ENCODE measurements at places on chromosomes 2 and 18.

- DNase-seq: peak; percentile 44
Observed at GRCh38 chr2:100381240-100381639, 36.2 kb downstream of the CHST10 start.

- no peak for DNase-seq
Observed at GRCh38 chr2:25545899-25546298, 127.5 kb downstream of the DTNB start.

- DNase-seq: no peak
Observed at GRCh38 chr2:221153226-221153625, 418.9 kb downstream of the EPHA4 start.

GRCh38 chr2:74507926-74508520 lies 528 bp upstream of the PCGF1 start:
- DNase-seq: no peak

DNA sequence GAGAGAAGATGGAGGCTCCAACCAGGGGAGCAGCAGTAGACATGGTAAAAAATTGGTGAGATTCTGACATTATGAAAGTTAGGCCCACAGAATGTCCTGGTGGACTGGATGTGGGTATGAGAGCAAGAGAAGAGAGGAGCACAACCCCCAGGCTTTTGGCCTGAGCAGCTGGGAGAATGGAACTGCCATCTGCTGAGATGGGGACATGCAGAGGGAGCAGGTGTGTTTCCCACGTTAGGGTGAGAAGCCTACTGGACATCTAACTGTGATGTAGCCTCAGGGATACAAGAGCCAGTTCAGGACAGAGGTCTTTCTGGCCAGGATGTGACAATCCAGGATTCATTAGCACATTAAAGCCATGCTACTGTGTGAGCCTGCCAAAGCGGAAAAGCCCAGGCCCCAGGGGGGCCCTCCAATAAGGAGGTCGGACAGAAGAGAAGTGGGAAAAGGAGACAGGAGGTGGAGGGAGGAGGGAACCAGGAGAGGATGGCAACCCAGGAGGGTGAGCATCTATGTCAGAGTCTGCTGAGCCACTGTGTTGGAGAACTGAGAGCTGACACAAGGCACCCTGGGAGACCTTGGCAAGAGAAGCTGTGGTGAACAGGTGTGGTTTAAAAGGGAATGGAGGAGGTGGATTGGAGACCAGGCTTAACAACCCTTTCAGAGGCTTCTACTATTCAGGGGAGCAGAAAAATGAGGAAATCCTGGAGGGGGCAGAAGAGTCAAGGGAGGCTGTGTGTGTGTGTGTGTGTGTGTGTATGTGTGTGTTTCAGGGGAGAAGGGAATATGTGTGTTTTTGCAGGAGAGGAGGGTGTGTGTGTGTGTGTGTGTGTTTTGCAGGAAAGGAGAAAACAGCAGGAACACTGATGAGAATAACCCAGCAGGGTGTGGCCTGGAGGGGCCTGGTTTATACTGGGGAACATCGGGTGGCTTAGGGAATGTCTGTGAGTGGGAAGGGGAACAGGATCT lies 10.5 kb downstream of the CYB5A start:
- DNase-seq: no peak

DNA sequence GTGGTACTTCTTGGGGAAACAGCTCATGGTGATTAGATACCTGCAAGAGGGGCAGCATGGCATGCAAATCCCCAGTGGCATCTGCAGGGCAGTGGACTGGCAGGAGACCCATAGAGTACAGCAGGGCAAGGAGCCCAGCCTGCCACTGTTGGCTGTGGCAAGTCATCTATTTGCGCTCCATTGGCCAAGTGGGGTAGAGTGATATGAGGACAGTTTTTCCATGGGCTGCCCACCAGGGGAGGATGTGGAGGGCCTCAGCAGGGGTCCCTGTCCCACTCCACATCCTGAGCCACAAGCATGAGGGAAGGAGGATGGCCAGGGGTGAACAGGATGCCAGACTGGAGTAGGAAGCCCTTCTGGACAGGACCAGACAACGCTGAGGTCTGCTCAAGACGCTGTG lies 50.9 kb upstream of the OTOF start:
- DNase-seq: no peak

- no peak for DNase-seq
Observed at GRCh38 chr2:223995569-223995968, 38.3 kb downstream of the MRPL44 start.

- DNase-seq: no peak
Observed at GRCh38 chr2:169525434-169525833, 15.9 kb downstream of the KLHL41 start.

DNA sequence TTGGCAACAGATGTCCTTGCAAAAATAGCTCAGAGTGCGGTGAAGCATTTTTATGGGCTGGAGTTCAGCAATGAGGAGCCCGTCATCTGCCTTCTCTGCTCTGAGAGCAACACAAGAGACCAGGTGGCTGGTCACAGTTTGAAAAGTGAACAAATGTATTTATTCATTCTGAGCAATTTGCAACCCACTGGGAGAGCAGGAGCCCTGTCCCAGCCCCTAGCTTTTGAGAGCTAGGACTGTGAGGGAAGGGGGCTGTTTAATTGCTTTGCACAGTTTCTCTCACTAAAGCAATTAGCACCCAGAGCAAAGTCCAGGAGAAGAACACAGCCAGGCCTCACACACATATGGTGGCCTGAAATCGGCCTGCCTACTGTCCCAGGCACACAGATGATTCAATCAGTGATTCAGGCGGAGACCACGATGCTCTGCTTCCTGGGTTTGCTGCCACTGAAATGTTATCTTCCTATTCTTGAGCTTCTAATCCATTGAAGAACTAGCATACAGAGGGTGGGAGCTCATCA lies 646.1 kb upstream of the ACVR2A start:
- DNase-seq: no peak

GRCh38 chr2:216661639-216662375 lies 28.6 kb downstream of the IGFBP2 start:
- DNase-seq: no peak

GRCh38 chr18:23916338-23916737 lies 98.2 kb upstream of the TTC39C start:
- no peak for DNase-seq

DNA sequence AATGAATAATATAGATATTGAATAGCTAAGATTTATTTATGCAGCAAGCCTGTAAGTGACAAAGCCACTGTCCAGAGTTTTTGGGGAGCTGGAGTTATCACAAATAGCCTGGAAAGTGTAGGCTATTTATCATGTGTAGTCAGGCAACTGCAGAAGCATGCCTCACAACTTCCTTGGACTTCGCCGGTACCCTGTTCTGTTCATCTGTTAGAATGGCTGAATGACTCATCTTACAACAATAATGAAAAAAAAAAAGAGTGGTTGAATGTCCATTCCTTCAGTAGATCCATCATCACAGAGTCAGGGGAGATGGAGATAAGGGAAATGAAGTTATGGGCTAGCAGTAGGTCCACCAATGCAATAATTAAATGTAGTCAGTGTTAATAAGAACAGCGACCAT lies 24.0 kb upstream of the ATP5MC3 start:
- DNase-seq: no peak

- no peak for DNase-seq
Observed at GRCh38 chr2:144533221-144533620, 13.3 kb upstream of the ZEB2 start.
